Right ventricle myocardium inferior (tissue), 1 donor: ENCODE measurements at places on chromosomes 5 and 9.

- DNase-seq, result no peak
Observed at GRCh38 chr5:30042677-30043076, 1150.8 kb upstream of the CDH6 start.

DNA sequence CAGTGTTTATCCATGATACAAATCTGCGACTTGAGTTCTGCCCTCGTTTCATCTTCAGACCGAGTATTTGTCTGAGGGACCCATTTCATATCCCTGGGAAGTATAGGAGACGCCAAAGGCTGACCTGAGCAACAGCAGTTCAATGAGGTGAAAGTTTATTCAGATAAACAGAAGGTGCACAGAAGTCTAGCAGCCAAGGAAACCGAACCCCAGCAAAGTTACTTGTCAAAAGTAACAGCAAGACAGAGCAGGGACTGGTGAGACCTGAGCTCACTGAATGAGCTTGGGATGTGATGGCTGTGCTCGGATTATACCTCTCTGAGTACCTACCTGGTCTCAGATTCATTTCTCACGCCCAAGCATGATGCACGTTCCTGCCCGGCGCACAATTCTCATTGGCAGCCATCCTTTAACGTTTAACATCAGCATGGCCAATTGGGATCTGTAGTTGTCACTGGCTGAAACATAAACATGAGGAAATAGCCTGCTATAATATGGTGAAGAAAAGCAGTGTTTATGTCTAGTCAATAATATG, 599 bp downstream of the LYRM7 start:
- DNase-seq, result no peak

DNA sequence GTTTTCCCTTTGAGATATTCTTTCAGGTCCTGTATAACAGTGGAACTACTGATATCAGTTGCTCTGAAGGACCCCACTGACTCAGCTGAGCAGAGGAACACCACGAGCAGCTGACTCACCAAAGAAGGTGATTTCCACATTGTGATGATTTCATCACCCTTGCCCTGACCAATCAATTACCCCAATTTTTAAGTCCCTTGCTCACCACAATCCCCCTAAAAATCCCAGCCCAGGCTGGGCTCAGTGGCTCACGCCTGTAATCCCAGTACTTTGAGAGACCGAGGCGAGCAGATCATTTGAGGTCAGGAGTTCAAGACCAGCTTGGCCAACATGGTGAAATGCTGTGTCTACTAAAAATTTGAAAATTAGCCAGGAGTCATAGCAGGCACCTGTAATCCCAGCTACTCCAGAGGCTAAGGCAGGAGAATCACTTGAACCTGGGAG, 125.3 kb upstream of the ABCA1 start:
- DNase-seq, result no peak

- no peak for DNase-seq
Observed at GRCh38 chr9:83714329-83714728, 6.6 kb upstream of the UBQLN1 start.

GRCh38 chr5:42483472-42484154, 60.4 kb downstream of the GHR start:
- DNase-seq, result no peak

GRCh38 chr5:143491646-143492045, 88.2 kb upstream of the NR3C1 start:
- no peak for DNase-seq

DNA sequence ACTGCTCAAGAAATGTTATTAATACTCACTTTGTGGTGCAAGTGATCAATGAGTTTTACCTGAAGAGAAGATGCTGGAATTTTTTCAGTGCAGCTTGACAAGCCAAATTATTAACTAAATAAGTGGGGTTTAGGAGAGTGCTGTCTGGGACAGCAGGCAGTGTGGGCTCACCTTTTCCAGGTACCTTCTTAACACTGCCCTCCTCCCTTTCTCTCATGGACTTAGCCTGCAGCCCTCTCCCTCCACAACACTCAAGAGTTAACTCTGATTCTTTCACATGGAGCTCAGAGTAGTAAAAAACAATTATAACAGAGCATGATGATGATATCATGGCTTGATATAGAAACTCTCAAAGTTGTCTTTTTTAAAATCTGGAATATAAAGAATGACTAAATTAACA, 404.8 kb upstream of the SLC30A5 start:
- no peak for DNase-seq

DNA sequence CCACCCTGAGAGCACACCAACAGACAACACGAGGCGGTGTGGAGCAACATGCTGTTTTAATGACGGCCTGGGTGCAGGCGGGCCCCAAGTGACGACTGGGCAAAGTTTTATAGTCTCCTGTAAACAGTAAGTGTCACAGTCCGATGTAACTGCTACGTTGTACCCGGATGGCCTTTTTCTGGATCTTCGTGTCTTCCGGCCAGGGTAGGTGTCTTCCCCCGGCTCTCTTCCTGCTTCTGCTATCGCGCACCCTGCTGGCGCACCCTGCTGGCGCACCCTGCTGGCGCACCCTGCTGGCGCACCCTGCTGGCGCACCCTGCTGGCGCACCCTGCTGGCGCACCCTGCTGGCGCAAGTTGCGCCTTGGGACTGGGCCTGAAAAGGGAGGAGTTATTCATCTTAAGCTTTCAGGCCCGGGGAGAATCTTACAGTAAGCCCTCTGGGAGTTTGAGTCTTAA, 143.0 kb upstream of the TARS1 start:
- peak; percentile 61 for DNase-seq

- no peak for DNase-seq
Observed at GRCh38 chr9:83765376-83765775, 52.2 kb downstream of the GKAP1 start.

- DNase-seq, result no peak
Observed at GRCh38 chr9:73613092-73613701, 461.5 kb downstream of the ANXA1 start.

- no peak for DNase-seq
Observed at GRCh38 chr9:128898382-128898781, 16.4 kb downstream of the LRRC8A start.

GRCh38 chr9:106897751-106898150, 34.8 kb downstream of the ZNF462 start:
- DNase-seq, result no peak

- no peak for DNase-seq
Observed at GRCh38 chr5:168947212-168947868, 353.6 kb downstream of the SLIT3 start.

DNA sequence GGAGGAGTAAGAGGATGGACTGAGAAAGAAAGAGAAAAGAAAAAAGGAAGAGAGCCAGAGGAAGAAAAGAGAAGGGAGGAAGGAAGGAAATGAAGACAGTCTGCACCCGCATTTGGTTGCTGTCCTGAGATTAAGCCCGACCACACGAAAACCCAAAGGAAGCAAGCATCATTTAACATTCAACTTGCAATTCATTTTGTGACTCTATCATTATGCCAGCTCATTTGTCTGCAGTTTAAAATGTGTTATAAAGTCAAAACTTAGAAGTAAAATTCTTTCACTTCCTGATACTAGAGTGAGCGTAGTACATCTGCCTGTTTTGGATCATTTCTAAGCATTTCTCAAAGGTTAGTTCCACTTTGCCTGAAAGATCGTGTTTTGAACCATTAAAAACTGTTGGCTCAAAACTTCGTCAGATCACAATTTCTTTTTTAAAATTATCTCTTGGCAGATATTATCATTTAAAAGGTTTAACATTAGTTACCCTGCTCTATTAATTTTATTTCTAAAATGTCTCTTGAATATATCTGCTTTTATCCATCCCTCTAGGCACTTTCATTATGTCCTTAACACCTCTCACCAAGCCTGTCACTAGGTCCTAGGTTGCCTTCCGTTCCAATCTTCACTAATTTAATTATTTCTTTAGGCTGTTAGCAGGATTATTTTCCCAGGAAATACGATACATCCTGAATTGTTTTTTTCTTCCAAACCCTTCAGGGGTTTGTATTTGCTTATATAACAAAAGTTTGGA, 240.9 kb downstream of the TLE4 start:
- no peak for DNase-seq

GRCh38 chr9:117546894-117547678, 132.2 kb upstream of the ASTN2 start:
- DNase-seq, result no peak

DNA sequence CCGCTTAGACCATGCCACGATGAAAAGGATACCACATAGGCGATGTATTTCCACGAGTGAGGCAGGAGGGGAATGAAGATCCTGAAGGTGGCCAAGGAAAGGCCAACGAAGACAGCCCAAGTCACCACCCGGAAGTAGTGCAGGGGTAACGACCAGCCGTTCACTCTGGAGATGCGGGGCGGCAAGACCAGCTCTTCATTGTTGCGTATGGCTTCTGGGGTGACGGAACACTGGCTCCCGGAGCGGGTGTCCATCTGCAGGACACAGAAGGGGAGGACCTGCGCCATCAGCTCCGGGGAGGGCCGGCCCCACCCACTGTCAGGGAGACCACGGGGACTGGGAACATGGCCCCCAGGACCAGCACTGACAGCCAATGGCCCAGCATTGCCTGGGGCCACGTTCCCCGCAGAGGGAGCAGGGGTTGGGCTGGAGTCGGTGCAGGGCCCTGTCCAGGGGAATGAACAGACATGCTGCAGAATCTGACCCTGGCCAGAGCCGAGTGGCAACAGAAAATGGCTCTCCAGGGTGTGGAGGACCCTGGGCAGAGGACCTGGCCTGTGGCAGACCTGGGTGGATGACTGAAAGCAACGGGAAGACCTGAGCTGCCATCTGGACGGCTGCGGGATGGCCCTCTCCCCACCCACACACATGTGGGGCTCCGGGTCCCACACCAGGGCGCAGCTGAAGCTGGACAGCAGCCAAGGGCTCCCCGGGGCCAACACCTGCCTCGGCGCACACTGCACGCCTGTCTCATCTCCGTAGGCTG, 17.7 kb downstream of the ZDHHC11B start:
- DNase-seq, result no peak

DNA sequence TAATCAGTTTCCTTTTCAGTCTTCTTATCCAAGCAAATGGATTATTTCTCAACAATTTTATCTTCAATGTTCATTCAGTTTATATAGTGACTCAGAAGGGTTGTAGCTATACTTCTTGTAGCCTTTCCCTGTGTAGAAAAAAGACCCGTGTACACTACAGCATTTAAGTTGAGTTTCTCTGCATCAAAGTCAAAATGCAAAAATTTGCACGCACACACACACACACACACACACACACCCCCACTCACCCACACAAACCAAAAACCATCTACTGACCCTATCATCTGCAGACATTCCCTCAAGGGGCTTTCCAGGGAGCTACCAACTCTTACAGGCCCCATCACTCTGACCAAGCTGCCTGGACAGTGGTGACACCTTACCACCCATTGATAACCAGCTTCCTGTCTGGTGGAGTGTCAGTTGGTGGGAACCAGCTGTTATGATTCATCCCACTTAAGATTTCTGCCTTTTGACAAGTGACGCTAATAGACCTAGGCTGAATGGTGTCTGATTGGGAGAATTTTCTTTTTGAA, 12.2 kb upstream of the ELL2 start:
- DNase-seq, result no peak

DNA sequence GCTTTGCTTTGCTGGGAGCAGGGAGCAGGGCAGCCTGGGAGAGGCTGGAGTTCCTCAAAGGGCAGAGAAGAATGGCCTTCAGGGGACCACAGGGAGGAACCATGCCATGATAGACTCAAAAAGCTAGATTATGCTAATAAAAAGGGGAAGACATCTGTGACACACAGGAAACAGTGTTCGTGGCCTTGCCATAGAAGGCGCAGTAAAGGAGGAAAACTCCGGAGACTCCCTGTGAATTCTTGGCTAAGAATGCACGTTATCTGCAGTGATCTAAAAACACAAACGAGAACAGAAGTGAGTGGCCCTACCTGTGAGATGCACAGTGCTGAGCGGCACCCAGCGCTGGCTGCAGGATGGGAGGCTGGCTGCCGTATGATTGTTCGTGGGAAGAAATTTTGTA, 15.9 kb upstream of the LTC4S start:
- DNase-seq, result no peak

- no peak for DNase-seq
Observed at GRCh38 chr5:174920906-174921550, 196.6 kb downstream of the MSX2 start.

- DNase-seq, result no peak
Observed at GRCh38 chr9:113313261-113313660, 10.1 kb upstream of the RNF183 start.

- no peak for DNase-seq
Observed at GRCh38 chr5:175576591-175576990, 81.3 kb upstream of the HRH2 start.

GRCh38 chr9:83920469-83920926, 734 bp downstream of the KIF27 start:
- no peak for DNase-seq

GRCh38 chr5:53114988-53115387, 5.4 kb upstream of the MOCS2 start:
- no peak for DNase-seq

DNA sequence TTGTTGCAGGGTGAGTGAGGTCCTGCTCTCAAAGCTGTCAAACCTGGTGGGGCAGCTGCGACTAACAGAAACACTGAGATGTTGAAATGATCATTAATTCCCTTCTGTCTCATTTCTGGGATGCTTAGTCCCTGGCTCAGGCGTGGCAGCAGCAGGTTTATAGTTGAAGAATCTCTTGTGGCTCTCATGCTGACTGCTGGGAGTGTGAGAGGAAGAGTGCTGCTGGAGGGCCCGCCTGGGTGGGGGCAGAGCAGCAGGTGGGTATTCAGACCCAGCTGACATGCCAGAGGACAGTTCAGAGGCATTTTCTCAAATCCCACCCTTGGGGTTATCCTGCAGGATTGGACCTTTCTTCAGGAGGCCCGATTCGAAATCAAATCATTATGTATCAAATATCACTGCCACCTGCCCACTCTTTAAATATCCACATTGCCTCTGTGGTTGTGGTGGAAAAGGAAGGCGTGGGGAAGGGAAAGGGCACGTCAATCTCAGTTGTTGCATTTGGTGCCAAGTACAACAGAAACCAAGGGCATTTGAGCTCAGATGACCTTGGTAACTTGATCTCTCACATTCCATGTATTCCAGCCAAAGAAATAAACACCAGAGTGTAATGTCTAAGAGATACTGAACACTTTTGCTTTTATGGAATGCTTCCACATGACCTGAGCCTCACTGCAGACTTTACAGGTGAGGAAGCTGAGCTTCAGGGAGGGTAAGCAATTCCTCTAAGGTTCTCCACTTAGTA, 224.3 kb downstream of the AOPEP start:
- DNase-seq, result no peak

DNA sequence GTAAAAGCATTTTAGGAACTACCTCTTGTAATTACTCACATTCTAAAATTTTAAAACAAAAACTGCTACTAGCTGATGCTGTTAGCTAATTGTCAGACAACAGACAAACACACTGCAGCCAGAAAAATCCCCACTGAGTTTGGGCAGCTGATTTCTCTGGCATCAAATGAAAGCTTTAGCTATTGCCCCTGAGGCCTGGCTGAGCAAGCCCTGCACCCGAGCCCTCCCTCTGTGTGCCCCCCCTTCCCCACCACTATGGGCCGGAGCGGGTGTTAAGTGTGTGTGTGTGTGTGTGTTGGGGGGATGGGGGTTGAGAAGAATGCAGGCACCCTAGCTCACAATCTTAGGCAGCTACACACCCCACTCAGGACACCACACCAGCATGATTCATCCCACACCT, 2.4 kb downstream of the NEUROG1 start:
- DNase-seq, result no peak

GRCh38 chr5:96963267-96963666, 27.4 kb downstream of the LNPEP start:
- no peak for DNase-seq
